HepG2 (cell line): ENCODE measurements at places on chromosomes 1 and 21. TPM values are rescaled to one million over a fixed set of nuclear protein-coding genes. Genes with fewer than 3 reads are reported as not detected.

- no peak overlapping the region for H3K4me3 ChIP-seq
- no peaks in the 10 kb centered on the region for H3K27me3 ChIP-seq
- H3K36me3 ChIP-seq = no peaks in the 10 kb centered on the region
- H3K4me1 ChIP-seq = peaks cover 10% of the 10 kb centered on the region; the same call in 1 of the 2 replicates
- DNase-seq = no peak
- no peak overlapping the region for H3K27ac ChIP-seq
These were observed 62.7 kb upstream of the ATP1B1 start for GRCh38 chr1:169043823-169044222.

- no peak for DNase-seq
- peaks cover 72% of the 10 kb centered on the region for H3K27me3 ChIP-seq
- no peaks in the 10 kb centered on the region for H3K36me3 ChIP-seq
- peaks cover 10% of the 10 kb centered on the region; the same call in 1 of the 2 replicates for H3K4me1 ChIP-seq
- H3K27ac ChIP-seq = no peak overlapping the region
- no peak overlapping the region for H3K4me3 ChIP-seq
These were observed 13.9 kb upstream of the PRKCZ start for GRCh38 chr1:2036287-2036686.

GRCh38 chr21:40567501-40567900, 279.5 kb downstream of the DSCAM start:
- no peak overlapping the region for H3K4me3 ChIP-seq
- DNase-seq = no peak
- H3K4me1 ChIP-seq = no peaks in the 10 kb centered on the region
- H3K36me3 ChIP-seq = no peaks in the 10 kb centered on the region
- no peak overlapping the region for H3K27ac ChIP-seq

- peaks cover 23% of the 10 kb centered on the region for H3K4me1 ChIP-seq
- peaks cover under 1% of the 10 kb centered on the region; the same call in 1 of the 3 replicates for H3K27me3 ChIP-seq
- no peaks in the 10 kb centered on the region for H3K36me3 ChIP-seq
- no peak overlapping the region for H3K27ac ChIP-seq
- H3K4me3 ChIP-seq = no peak overlapping the region
These were observed 158.5 kb upstream of the FGGY start for GRCh38 chr1:59138402-59138801.

DNA sequence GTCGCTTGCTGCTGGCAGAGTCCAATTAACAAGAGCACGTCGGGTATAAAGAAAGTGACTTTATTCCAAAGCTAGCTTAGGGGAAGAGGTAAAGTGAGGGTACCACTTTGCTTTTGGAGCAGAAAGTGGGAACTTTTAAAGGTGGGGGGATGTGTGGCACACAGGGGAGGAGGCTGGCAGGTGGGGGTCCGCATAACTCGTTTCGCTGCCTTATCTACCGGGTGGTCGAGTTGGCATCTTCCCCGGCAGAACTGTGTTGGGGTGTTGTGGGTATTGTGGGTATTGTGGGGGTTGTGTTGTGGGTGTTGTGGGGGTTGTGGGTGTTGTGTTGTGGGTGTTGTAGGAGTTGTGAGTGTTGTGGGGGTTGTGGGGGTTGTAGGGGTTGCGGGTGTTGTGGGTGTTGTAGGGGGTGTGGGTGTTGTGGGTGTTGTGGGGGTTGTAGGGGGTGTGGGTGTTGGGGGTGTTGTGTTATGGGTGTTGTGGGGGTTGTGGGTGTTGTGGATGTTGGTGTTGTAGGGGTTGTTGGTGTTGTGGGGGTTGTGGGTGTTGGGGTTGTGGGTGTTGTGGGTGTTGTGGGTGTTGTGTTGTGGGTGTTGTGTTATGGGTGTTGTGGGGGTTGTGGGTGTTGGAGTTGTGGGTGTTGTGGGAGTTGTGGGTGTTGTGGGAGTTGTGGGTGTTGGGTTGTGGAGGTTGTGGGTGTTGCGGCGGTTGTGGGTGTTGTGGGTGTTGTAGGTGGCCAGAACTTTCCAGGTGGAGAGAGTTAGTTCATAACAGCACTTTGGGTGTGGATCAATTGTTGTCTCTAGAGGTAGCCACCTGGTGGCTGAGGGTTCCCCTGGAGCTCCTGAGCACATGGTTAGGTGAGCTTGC, 52.7 kb downstream of the AGPAT3 start:
- no peak overlapping the region for H3K4me3 ChIP-seq
- no peaks in the 10 kb centered on the region for H3K36me3 ChIP-seq
- H3K4me1 ChIP-seq = peaks cover 40% of the 10 kb centered on the region

DNA sequence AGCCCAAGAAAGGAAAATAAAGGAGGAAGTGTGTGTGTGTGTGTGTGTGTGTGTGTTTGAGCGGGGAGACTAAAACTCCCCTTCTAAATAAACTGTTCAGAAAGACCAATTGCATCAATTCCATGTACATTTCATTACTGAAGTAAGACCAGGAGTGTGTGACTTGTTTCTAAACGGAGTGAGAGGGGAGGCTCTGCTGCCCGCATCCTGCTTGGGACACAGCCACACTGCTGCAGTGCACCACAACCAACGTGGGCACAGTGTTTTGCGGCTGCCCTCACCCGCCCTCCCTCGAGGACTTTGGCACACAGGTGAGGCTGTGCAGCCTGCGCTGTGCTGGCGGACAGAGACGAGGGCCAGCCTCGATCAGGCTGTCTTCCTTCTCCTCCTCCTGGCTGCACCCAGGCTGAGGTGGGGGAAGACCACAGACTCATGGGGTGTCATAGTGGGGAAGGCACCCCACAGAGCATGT, 31.0 kb upstream of the H6PD start:
- H3K4me3 ChIP-seq = peak overlapping the region; percentile 9; the same call in 1 of the 2 replicates
- peaks cover 62% of the 10 kb centered on the region for H3K27me3 ChIP-seq
- no peak for DNase-seq
- peaks cover 28% of the 10 kb centered on the region for H3K4me1 ChIP-seq

- H3K36me3 ChIP-seq = no peaks in the 10 kb centered on the region
- no peak overlapping the region for H3K27ac ChIP-seq
- no peaks in the 10 kb centered on the region for H3K4me1 ChIP-seq
- no peaks in the 10 kb centered on the region for H3K27me3 ChIP-seq
- DNase-seq = peak; percentile 31
These were observed 333.5 kb upstream of the B3GALT2 start for GRCh38 chr1:193519922-193520321.

DNA sequence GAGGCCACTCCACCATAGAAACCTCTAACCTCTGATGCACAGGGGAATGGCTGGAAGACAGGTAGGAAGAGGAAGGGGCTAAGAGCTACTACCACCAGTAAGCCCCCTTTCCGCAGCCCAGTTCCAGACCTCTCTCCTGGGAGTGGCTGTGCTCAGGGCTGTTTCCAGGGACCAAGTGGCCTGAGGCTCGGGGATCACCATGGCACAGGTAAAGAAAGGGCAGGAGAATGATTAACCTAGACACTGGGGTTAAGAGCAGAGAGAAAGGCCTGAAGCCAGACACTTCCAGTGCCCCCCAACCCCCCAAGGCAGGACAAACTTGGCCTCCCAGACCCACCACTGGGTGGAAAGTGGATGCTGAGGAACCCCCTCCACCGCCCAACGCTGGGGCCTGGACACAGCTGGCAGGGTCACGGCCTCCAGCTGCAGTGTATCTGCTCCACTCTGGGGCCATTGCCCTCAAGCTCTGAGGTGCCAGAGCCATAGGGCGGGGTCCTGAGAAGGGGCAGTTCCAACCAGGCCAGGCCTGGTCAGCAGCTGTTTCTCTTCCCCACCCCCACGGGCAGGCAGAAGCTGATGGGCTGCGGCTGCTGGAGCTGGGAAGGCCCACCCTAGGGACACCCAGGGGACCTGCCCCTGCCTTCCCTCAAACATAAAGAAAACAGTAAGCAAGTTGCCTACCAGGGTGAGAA, 2.6 kb downstream of the TAGLN2 start:
- H3K4me1 ChIP-seq = peaks cover 41% of the 10 kb centered on the region
- peaks cover 28% of the 10 kb centered on the region for H3K27me3 ChIP-seq
- H3K36me3 ChIP-seq = no peaks in the 10 kb centered on the region
- DNase-seq = no peak
- no peak overlapping the region for H3K27ac ChIP-seq
- peak overlapping the region; percentile 56; the same call in 1 of the 2 replicates for H3K4me3 ChIP-seq

- peaks cover 17% of the 10 kb centered on the region for H3K4me1 ChIP-seq
- no peaks in the 10 kb centered on the region for H3K27me3 ChIP-seq
- DNase-seq = peak; percentile 25
- no peak overlapping the region for H3K4me3 ChIP-seq
- no peak overlapping the region for H3K27ac ChIP-seq
- H3K36me3 ChIP-seq = no peaks in the 10 kb centered on the region; the same call in 1 of the 2 replicates
These were observed 45.9 kb downstream of the WDR4 start for GRCh38 chr21:42833439-42833815.

GRCh38 chr21:38769191-38769780, 36.4 kb upstream of the ETS2 start:
- no peak for DNase-seq
- H3K27ac ChIP-seq = no peak overlapping the region
- peaks cover 27% of the 10 kb centered on the region; the same call in 2 of the 3 replicates for H3K27me3 ChIP-seq
- H3K4me1 ChIP-seq = peaks cover 40% of the 10 kb centered on the region
- H3K36me3 ChIP-seq = no peaks in the 10 kb centered on the region

- no peak for DNase-seq
- no peaks in the 10 kb centered on the region for H3K4me1 ChIP-seq
- no peak overlapping the region for H3K27ac ChIP-seq
- peaks cover 1% of the 10 kb centered on the region for H3K27me3 ChIP-seq
These were observed 439.1 kb upstream of the VAMP3 start for GRCh38 chr1:7331926-7332535.

- no peaks in the 10 kb centered on the region for H3K27me3 ChIP-seq
- no peaks in the 10 kb centered on the region for H3K36me3 ChIP-seq
- peaks cover 35% of the 10 kb centered on the region for H3K4me1 ChIP-seq
- H3K4me3 ChIP-seq = no peak overlapping the region
- no peak for DNase-seq
These were observed 21.2 kb downstream of the ARMH1 start for GRCh38 chr1:44695671-44696070.

- no peak overlapping the region for H3K4me3 ChIP-seq
- H3K27me3 ChIP-seq = peaks cover 96% of the 10 kb centered on the region
- DNase-seq = no peak
- H3K27ac ChIP-seq = no peak overlapping the region
- H3K36me3 ChIP-seq = no peaks in the 10 kb centered on the region
- peaks cover 21% of the 10 kb centered on the region for H3K4me1 ChIP-seq
These were observed 1.2 kb downstream of the TAL1 start for GRCh38 chr1:47230692-47231300.

DNA sequence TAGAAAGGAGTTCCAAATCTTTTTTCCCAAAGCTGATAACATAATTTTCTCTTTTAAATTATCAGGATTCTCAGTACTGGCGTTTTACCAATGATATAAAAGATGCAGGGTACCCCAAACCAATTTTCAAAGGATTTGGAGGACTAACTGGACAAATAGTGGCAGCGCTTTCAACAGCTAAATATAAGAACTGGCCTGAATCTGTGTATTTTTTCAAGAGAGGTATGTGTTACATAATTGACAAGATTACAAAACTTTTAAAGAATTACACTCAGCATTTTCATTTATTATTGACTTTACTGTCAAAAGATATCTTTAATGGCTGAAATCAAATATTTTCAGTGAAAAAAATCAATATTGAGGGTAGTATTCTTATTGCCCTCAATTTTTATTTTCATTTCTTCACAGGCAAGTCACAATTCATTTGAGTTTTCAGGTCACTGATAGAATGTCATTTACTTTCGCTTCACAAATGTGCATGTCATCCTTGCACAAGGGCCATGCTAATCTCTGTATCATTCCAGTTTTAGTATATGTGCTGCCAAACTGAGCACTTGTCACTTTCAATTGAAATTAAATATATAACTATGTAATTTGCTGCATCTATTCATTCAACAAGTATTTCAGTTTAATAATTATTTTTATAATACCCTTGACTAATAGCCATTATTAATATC, 63.5 kb downstream of the TPR start:
- H3K27me3 ChIP-seq = no peaks in the 10 kb centered on the region
- H3K4me1 ChIP-seq = no peaks in the 10 kb centered on the region
- peaks cover 3% of the 10 kb centered on the region for H3K36me3 ChIP-seq

GPR52 gene
- 1.5 TPM in 1 of 2 replicates, not detected in the other for total RNA-seq

LCE1D gene
- total RNA-seq = not detected in 2 replicates

TMEM234 gene
- 4.2 and 9.0 TPM in 2 replicates for total RNA-seq

AMPD2 gene
- total RNA-seq = 35.4 and 62.3 TPM in 2 replicates

FCRL5 gene
- total RNA-seq = not detected in 2 replicates

CCDC185 gene
- not detected in 2 replicates for total RNA-seq
